ENCODE measurements at places on chromosomes 3 and 15.

DNA sequence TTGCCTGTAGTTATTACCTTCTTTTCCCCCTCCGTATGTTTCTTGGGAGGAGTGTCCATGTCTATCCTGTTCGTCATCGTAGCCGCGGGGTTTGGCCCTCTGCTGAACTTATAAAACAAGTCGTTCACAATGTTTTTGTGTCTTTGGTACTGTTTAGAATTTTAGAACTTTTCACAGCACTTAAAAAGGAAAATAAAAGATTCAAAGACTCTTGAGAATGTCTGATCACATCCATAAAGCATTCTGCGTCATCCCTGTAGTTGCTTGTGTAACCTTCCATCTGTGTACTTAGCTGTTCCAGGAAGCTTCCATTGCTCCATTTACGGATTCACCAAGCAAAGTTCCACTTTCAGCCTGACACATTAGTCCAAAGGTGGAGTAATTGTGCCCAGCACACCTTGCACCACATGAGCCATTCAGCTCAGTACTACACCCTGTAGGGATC, 677.1 kb upstream of the NR2F2 start:
- DNase-seq = no peak

- DNase-seq = no peak
Measured at GRCh38 chr3:33067484-33067883, 29.5 kb downstream of the GLB1 start.

DNA sequence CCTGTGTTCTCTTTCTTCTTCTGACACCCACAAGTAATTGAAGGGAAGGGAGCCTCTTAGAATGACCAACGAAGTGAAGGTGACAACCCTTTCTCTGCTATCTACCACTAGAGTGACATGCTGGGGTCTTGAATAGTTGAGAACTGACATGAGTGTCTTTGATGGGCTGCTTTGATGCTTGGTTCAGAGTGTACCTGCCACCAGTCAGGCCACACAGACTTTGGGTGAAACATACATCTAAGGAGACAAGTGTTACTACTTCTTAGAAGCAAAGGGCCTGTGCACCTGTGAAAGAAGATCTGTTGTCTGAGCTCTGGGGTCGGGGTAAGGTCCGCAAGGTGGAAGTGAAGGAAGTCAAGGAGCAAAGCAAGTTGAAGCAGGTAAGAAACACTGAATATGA, 1040.7 kb upstream of the CFAP20DC start:
- DNase-seq = no peak

DNA sequence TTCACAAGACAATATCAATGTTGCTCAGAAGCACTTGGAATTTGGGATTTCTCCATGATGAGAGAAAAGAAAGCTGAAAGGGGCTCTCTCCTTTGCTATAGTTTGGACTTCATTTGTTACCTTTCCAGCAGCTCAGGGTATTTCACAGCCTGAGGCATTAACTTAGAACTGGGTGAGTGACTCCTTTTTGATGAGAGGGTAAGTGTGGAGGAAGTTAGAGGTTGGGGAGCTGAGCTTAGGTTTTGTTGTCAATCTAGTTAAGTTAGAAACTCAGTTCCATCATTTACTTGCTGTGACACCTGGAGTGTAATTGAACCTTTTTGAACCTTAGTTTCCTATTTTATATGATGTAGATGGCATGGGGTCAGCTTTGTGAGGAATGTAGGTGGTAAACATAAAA, 359.1 kb downstream of the PDCD6IP start:
- no peak for DNase-seq

GRCh38 chr15:37133602-37134001, 33.3 kb upstream of the MEIS2 start:
- no peak for DNase-seq

GRCh38 chr3:113594066-113594465, 61.7 kb downstream of the SIDT1 start:
- no peak for DNase-seq

DNA sequence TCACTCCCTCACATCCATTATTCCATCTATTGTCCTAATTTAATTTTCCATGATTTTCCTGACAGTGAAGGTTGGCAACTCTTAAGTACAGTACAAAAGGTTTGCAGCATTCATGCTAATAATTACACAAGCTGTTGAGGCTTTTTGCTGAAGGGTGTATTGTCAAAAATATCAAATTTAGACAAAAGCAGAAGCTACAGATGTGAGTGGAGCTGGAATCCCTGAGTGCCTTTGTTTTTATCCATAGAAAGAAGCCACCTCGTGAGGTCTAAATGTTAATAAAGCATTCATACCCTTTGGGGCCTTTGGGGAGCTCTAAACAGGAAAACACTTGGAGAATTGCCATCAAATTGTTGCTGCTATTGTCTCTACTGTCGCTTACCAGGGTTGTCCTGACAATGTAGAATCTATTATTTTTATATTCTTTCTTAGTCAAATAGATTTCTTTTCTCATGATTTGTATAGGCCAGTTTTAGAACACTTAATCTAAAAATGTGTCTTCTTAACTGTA, 185.8 kb upstream of the ROBO1 start:
- DNase-seq = no peak

GRCh38 chr3:12363397-12364195, 74.7 kb downstream of the PPARG start:
- no peak for DNase-seq

DNA sequence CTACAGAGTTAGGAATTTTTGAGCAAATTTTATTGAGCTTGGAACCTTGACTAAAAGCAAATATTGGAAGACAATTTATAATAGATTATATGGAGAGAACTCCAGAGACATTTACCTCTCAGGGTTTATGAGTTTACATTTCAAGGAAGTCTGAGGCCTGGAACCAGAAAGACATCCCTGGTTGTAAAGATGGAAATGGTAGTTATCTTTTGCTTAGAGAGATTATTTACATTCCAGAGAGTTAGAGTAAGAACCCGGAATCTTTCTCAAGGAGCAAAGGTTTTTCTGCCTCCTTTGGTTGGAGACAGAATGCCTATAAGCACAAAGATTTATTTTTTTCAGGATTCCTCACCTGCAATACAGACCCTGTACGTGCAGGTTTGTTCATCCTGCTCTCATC, 458.1 kb downstream of the TBL1XR1 start:
- DNase-seq = no peak

GRCh38 chr3:135106445-135106844, 311.4 kb downstream of the EPHB1 start:
- no peak for DNase-seq

- DNase-seq = no peak
Measured at GRCh38 chr3:96450699-96451098, 363.7 kb upstream of the EPHA6 start.

GRCh38 chr3:169848741-169849140, 21.0 kb downstream of the LRRC31 start:
- DNase-seq = no peak

- DNase-seq = no peak
Measured at GRCh38 chr15:101651554-101652097, 555 bp downstream of the TM2D3 start.

DNA sequence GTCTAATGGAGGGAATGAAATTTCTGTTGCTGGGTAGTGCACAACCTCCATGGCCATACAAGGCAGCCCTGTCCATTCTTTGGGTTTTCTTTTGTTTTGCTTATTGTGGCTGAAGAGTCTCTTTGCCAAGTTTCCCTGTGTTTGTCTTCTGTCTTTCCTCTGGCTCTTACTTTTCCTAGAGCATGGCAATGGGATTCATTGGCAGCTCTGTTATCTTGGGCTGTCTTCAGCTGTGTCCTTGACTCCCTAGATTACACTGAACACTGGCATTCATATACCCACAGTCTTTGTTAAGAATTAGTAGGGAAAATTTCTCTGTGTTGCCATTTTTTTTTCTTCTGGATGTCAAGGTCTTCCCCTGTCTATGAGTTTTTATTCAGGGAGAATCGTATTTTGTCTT, 16.1 kb upstream of the DCBLD2 start:
- no peak for DNase-seq

- DNase-seq = no peak
Measured at GRCh38 chr15:32959077-32959476, 235.4 kb downstream of the FMN1 start.

DNA sequence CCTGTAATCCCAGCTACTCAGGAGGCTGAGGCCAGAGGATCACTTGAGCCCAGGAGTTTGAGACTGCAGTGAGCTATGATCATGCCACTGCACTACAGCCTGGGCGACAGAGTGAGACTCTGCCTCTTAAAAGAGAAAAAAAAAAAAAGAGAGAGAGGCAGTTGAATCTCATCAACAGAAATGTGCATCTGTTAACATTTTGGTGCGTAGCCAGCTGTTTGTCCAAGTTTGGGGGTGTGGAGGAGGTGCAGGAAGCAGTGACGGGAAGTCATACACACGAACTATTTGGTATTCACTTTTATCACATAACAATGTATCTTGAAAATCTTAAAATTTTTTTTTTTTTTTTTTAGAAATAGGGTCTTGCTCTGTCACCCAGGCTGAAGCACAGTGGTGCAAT, 18.2 kb upstream of the CEMIP start:
- no peak for DNase-seq

- no peak for DNase-seq
Measured at GRCh38 chr3:158572766-158573060, 1.7 kb downstream of the MLF1 start.

DNA sequence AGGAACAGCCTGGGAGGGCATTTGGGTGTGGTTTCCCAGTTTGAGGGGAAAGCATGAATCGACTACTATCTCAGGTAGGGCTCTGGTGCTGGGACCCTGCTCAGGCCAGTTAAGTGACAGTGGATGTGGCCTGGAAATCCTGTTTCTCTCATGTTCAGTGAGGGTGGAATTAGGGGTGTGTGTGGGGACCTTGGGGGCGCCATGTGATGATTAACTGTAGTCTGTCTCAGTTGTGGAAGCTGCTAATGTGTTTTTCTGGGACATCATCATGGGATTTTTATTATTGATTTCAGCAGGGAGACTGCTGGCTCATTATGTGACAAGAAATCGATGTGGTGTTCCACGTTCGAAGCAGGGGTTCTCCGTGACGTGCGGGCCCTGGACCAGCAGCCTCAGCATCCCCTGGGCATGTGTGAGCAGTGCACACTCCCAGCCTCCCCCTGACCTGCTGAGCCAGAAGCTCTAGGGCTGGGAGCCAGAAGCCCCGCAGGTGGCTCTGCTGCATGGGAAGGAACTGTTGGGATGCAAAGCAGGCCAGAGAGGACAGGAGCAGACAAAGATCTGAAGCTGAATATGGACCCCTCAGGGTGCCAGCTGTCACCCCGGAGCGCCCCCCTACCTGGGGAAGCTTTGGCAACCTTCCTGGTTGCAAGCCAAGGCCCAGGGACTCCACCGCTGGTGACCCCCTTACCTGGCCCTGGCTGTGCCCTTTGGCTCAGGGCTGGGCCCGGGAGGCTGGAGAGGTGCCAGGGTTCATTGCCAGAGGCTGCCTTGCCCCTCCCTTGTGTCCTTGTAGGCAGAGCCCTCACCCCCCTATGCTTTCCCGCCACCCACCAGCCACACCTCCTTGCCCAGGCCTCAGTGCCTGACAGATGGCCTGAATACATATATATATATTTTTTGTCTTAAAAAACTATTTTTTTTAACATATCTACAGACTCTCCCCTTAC, 149.8 kb downstream of the APBA2 start:
- no peak for DNase-seq

DNA sequence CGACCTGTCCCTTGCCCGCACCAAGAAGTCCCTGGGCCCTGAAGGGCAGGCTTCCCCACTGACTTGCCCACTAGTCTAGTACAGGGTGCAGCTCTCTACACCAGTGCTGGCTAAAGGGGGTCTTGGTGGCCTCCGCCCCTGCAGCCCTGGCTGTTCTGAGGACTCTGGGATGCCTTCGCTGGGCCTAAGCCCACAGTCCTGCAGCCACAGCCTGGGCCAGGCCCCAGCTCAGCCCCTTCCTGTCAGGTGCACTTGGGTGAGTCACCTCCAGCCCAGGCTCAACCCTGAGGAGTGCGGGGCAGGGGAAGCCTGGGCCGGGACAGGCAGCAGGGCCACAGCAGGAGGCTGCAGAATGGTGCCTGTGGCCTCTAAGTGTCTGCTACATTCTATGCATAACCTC, 971 bp downstream of the C3orf22 start:
- no peak for DNase-seq

DNA sequence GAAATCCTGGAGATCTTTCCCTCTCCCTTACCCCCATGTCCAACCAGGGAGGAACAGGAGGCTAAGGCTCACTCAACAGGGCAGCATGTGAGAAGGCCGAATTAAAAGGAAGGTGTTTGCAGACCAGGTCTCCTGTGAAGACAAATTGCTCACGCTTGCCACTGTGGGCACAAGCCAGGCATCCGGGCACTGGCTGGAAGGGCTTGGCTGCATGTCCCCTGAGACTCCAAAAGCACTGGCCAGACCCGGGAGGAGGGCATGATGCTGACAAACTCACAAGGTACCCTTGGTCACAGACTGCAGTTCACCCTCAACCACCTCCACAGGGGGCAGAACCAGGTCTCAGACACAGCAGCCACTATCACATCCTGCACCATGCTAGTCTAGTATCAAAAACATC, 113.7 kb upstream of the NSMCE3 start:
- no peak for DNase-seq

- no peak for DNase-seq
Measured at GRCh38 chr3:143428294-143428693, 308.7 kb downstream of the CHST2 start.

GRCh38 chr15:95489103-95489502, 841.4 kb upstream of the NR2F2 start:
- no peak for DNase-seq

GRCh38 chr3:171660188-171660587, 150.1 kb downstream of the PLD1 start:
- no peak for DNase-seq

GRCh38 chr3:87771337-87772192, 287.2 kb downstream of the CGGBP1 start:
- no peak for DNase-seq

- no peak for DNase-seq
Measured at GRCh38 chr3:49076646-49077045, 17.2 kb downstream of the QRICH1 start.

GRCh38 chr3:156705761-156706616, 31.6 kb downstream of the TIPARP start:
- DNase-seq = no peak

GRCh38 chr15:42616107-42616506, 40.7 kb downstream of the STARD9 start:
- DNase-seq = no peak

DNA sequence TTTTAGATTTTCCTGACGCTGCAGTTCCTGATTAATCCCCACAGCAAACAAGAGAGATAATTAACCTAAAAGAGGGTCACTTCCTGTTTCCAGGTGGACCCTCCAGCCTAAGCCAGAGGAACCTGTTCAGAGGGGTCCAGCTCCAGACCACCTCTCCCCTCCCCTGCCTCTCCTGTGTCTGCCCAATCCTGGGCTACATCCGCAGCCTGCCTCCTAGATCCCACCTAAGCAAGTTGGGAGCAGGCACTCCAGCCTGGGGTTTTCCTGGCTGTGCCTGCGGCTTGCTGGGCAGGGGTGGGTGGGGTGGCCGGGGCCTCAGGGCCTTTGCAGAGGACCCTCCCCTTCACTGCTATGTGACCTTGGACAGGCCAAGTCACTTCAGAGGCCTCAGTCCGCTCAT, 178.6 kb upstream of the LINGO1 start:
- no peak for DNase-seq

- DNase-seq = no peak
Measured at GRCh38 chr3:98897701-98898100, 3.8 kb downstream of the DCBLD2 start.

Data from activated CD8-positive, alpha-beta memory T cell treated with anti-CD3 and anti-CD28 coated beads for 4 hours (primary cell).